Bone marrow (tissue), 2 donors: ENCODE measurements at places on chromosomes 7 and 10.

DNA sequence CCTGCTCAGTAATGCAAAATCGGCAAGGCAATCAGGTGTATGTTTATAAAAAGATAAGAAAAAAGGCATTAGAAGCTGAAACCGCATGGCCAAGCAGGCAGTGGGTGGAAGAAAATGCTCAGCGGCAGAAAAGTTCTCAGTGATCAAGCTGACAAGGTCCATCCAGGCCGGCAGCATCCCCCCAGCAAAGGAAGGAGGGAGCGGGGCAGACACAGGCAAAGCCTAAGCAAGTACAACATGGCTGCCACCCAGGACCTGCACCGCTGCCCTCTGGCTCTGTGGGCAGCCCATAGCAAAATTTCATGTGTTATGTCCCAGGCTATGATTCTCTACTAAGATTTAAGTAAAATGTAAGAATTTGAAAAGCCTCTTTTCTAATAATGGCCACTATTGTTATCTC is 45.4 kb downstream of the MRPS24 start:
- DNase-seq: no peak

- peak; percentile 40 for DNase-seq
Observed at GRCh38 chr10:133274751-133275683, 1.7 kb downstream of the ADAM8 start.

DNA sequence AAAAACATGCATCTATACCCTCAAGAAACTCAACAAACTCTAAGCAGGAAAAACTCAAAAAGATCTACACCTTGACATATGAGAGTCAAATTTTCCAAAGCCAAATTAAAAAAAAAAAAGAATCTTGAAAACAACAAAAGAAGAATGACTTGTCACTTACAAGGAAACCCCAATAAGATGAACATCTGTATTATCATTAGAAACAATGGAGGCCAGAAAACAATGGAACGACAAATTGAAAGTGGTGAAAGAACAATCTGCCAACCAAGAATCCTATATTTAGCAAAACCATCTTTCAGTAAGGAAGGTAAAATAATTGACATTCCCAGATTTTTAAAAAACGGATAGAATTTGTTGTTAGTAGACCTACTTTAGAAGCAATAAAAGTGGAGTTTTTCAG is 516.8 kb downstream of the ACTR3B start:
- no peak for DNase-seq

GRCh38 chr10:131480066-131480465 is 168.5 kb upstream of the TCERG1L start:
- DNase-seq: no peak

DNA sequence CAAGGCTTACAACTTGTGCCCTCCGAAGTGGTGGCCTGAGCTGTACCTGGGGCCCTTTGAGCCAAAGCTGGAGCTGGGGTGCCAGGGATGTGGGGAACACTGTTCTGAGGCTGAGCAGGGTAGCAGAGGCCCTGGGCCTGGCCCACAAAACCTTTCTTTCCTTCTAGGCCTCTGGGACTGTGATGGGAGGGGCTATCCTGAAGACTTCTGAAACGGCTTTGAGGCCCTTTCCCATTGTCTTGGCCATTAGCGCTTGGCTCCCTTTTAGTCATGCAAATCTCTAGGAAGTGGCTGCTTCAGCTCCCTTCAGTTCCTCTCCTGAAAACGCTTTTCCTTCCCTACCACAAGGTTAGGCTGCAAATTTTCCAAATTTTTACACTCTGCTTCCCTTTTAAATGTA is 16.8 kb upstream of the CRYGN start:
- no peak for DNase-seq

DNA sequence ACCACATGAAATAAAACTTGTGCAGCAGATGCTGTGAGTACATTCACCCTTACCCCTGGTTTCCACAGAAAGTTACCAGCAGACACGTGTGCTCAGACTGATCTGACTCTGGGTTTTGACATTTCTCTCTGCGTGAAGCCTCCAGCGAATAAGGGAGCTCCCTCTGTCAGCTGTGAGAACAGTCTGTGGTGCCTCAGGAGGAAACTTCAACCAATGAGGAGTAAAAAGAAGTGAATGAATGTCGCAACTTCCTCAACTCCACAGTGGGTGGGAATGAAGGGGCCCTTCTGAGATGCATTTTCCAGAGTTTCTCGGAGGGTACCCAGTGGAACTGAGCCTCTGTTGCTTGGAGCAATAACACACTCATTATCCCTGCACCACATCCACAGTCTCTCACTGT is 743.4 kb downstream of the TNS3 start:
- no peak for DNase-seq

DNA sequence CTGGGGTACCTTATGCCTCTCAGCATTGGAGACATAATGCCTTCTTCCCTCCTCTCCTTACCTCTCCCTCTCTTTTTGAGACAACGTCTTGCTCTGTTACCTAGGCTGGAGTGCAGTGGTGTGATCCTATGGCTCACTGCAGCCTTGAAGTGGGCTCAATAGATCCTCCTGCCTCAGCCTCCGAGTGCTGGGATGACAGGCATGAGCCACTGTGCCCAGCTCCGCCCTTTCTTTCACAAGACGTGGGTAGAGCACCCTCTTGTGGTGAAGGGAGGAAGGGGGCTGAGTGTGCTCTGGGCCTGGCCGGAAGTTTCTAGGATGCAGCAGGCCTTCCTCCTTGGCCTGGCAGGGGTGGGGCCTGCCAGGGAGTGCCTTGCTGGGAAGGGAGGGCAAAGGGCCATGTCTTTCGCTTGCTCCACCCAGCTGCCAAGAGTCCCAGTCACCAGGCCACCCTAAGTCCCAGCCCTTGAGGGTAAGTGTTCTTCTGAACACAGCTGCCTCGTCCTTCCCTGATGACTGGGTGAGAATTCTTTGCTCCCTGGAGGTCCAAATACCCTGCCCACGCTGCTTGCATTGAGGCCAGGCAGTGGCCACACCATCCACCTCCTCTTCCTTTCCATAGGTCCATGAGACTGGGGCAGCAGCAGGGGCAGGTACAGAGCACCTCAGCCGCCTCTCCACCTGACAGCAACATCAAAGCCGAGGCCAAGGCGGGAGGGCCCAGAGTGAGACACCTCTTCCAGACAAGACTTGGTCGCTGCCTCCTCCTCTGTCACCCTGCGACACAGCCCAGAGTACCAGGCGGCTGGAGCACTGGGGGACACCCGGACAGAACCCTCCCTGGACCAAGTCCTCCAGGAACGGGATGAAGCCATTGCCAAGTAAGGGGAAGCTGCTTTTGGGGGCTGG is 3.7 kb downstream of the ABHD11 start:
- peak; percentile 89 for DNase-seq

- DNase-seq: no peak
Observed at GRCh38 chr10:131161087-131161486, 150.4 kb downstream of the TCERG1L start.
